Activated T-helper 1 cell treated with Interleukin-2 at 50 U/mL for 16 hours (primary cell): ENCODE measurements at places on chromosomes 5 and 9.
A peak's percentile ranks its signal among the peaks of the same experiment; 100 is the strongest.

GRCh38 chr5:139148306-139148705 lies 49.9 kb downstream of the SIL1 start:
- DNase-seq = no peak

DNA sequence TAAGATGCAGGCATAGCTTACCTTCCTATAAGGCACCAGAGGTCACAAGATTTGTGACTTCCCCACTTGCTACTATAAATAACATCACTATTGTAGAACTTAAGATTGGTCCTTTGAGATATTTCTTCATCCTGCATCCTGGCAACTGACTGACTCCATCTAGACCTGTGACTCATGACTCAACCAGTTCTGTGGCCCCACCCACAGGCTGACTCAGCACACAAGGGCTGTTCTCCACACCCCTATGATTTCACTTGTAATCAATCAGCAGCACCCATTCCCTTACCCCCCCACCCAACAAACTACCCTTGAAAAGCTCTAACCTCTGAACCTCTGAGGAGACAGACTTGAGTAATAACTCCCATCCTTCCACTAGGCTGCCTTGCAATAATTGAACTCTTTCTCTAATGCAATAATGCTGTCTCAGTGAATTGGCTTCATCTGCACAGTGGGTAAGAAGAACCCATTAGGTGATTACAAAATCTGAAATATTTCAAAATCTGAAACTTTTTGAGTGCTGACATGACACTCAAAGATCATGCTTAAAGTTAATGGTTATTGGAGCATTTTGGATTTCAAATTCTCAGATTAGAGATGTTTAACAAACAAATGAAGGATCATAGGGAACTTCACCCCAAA lies 296.7 kb downstream of the ARL15 start:
- DNase-seq = no peak

- no peak for DNase-seq
These were observed 395.2 kb upstream of the ZNF462 start for GRCh38 chr9:106467865-106468164.

GRCh38 chr5:29203049-29203448 lies 1990.4 kb upstream of the CDH6 start:
- no peak for DNase-seq

GRCh38 chr5:137858954-137859353 lies 8.7 kb upstream of the MYOT start:
- DNase-seq = no peak

DNA sequence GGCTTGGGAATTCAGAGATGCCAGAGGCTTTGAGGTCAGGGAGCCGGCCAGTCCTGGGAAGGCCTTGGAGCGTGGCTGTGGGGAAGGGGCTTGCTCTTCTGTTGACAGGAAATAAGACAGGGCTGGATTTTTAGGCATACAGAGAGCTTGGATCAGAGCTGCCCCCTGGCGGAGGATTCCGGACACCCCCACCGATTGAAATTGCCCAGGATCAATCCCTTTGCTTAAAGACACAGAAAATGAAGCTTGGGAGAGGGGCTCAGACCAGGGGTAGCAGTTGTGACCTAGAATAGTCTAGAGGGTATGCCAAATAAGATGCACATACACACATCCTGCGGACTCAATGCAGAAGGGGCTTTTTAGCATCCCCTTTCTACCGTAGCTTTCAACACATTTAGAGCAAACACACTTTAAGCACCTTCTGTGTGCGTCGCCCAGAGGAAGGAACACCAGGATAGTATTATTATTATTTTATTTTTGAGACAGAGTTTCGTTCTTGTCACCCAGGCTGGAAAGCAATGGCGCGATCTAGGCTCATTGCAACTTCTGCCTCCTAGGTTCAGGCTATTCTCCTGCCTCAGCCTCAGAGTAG lies 1.7 kb upstream of the NTMT1 start:
- peak; percentile 48 for DNase-seq

DNA sequence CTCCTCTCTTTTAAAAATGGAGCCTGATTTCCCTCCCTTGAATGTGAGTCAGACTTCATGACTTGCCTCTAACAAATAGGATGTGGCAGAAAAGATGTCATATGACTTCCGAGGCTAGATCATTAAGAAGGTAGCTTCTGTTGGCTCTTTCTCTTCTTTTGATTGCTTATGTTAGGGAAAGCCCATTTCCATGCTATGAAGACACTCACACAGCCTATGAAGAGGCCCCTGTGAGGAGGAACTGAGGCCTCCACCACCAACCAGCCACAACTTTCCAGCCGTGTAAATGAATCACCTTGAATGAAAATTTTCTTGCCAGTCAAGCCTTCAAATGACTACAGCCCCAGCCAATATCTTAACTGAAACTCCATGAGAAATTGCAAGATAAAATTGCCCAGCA lies 413.4 kb downstream of the TMEM38B start:
- no peak for DNase-seq
